Activated T-helper 9 cell treated with anti-CD3 and anti-CD28 coated beads, Interleukin-2, amount 50 U/mL, for 16 hours (primary cell): ENCODE measurements at places on chromosomes 2 and 18.

GRCh38 chr2:174597345-174598047 lies at the start of gene WIPF1:
Gene WIPF1, minus strand, starts transcription at chr2:174597804. Its CDS starts 12,231 bp downstream, at chr2:174585573.
- no peak for DNase-seq

- no peak for DNase-seq
These were observed 3.7 kb upstream of the SP9 start for GRCh38 chr2:174330945-174331594.

GRCh38 chr2:59176737-59177136 lies 935.6 kb upstream of the FANCL start:
- DNase-seq, result no peak

DNA sequence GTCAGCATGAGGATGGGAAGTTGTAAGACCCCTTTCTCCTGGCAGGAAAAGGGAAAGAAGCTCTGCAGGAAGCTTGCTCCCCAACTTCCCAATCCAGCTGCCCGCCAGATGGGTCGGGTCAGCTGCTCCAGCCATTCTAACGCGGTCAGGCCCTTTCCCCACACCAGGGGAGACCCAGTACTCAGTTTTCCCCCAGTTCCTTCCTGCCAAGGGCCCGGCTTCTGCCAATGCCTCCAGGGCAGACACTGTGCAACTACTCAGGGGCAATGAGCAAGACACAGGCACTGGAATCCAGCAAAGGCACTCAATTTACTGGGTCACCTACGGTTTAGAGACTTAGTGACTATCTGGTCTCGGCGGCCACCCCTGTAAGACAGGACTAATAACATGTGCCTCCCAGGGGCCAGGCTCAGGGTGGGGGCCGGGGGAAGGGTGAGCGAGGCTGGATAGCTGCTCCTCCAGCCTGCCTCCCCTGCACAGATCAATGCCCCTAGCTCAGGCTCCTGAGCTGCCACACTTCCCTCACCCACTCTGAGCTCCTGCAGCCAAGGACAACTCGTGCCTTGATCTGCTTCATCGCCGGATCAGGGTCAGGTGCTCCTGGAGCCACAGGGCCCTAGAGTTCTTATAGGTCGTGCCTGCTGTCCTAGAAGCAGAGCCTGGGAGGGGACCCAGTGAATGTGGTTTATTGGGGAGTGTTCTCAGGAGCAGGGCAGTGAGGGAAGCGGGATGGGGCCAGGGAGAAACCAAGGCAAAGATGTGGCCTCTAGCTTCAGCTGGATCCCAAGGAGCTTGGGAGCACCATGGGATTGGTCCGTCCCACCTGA lies 171.1 kb downstream of the ZFP36L2 start:
- no peak for DNase-seq

- DNase-seq, result no peak
These were observed 25.0 kb downstream of the TTC32 start for GRCh38 chr2:19876751-19877150.
